ENCODE measurements at places on chromosomes 4 and X. TPM values are rescaled to one million over a fixed set of nuclear protein-coding genes. Genes with fewer than 3 reads are reported as not detected.

The HHIP gene
- 2.5 TPM for polyA plus RNA-seq

The CT45A5 gene
- polyA plus RNA-seq, result not detected

The MAGEA2 gene
- not detected for polyA plus RNA-seq

The P2RY8 gene
- 1.4 TPM for polyA plus RNA-seq

The ADH7 gene
- polyA plus RNA-seq, result not detected

The BGN gene
- polyA plus RNA-seq, result 288 TPM

The NLGN4X gene
- polyA plus RNA-seq, result 0.41 TPM

The ENPP6 gene
- polyA plus RNA-seq, result 7.2 TPM

The C4orf50 gene
- not detected for polyA plus RNA-seq

The SERTM2 gene
- polyA plus RNA-seq, result 0.22 TPM

The RTL9 gene
- not detected for polyA plus RNA-seq

The RHOXF1 gene
- polyA plus RNA-seq, result 0.97 TPM

The TMEM175 gene
- 26.0 TPM for polyA plus RNA-seq

The QRFPR gene
- polyA plus RNA-seq, result 0.99 TPM

The PHOX2B gene
- not detected for polyA plus RNA-seq

The CASK gene
- polyA plus RNA-seq, result 15.9 TPM

The USP17L12 gene
- not detected for polyA plus RNA-seq

The FAM133A gene
- not detected for polyA plus RNA-seq

The MAGED4 gene
- 3.9 TPM for polyA plus RNA-seq

The RAB33A gene
- polyA plus RNA-seq, result not detected

The TMSB15A gene
- polyA plus RNA-seq, result 1.8 TPM

The TBC1D8B gene
- 3.5 TPM for polyA plus RNA-seq

The DMD gene
- 4.2 TPM for polyA plus RNA-seq

The SLC25A4 gene
- polyA plus RNA-seq, result 148 TPM

The SSX3 gene
- not detected for polyA plus RNA-seq

The PLXNB3 gene
- 2.2 TPM for polyA plus RNA-seq

The KIT gene
- polyA plus RNA-seq, result 7.7 TPM

The ARSH gene
- not detected for polyA plus RNA-seq

The MAGIX gene
- 34.0 TPM for polyA plus RNA-seq

The TAF9B gene
- 14.0 TPM for polyA plus RNA-seq

The PABPC5 gene
- polyA plus RNA-seq, result 0.26 TPM

The VCX2 gene
- not detected for polyA plus RNA-seq

The USP51 gene
- polyA plus RNA-seq, result 3.4 TPM

The SSX2 gene
- polyA plus RNA-seq, result not detected
